Stimulated activated CD4-positive, alpha-beta T cell treated with anti-CD3 and anti-CD28 coated beads, Interleukin-2, amount 100 ng/mL, for 24 hours (primary cell): ENCODE measurements at places on chromosomes 1 and 21.

GRCh38 chr1:203461717-203462116, 13.9 kb upstream of the PRELP start:
- DNase-seq: no peak

DNA sequence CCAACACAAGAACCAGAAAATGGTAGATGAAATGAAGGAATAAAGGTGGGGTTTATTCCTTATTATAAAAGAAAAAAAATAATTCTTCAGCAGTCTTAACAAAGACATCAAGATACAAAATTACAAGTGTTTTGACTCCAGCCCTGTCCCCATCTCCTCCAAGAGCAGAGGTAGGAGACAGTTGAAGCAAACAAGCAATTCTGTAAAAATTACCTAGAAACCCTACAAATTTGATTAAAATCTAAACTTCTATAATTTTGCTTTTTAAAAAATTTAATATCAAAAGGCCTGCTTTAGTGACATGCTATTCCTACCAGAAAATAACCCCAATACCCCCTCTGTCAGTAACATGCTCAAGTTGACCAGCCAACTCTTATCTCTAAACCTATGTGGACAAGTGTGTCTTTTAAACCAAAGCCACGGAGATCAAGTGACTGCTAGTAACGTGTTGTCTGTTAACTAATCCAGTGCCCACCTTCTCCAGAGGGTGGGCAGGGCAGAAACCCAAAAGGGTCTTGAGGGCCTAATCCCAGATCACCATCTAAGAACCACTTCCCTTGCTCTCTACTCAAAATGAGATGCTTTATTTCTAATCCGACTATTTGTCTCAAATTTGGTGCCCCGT, 8.4 kb downstream of the GLUL start:
- DNase-seq: no peak

DNA sequence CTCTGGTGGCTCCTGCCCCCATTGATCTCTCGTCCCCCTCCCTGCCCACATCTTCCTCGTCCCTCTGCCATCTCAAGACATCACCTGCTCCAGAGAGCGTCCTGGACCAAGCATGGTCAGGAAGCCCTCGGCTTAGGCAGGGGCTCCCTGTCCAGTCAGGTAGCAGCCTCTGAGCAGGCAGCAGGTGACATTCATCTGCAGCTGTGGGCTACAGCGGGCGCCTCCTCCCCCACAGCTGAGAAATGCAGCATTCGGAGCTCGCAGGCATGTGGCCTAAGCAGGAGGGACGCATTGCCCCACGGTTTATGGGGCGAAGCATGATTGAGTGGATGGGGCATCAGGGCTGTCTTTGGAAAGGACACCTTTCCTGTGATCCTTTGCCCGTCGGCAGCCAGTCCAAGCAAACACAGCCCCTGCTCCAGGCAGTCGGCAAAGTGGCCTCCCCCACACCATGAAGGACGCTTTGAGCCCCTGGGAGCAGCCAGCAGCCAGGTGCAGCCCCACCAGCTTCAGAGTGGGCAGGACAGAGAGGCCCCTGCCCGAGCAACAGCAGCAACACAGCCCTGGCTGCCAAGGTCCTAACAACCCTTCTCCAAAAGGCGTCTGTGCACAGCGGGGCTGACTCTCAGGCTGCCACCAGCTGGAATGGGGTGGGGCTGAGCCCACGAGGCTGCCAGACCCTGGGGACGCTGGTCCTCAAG, 234.1 kb upstream of the VAMP3 start:
- no peak for DNase-seq

GRCh38 chr1:185445594-185445993, 128.6 kb upstream of the IVNS1ABP start:
- no peak for DNase-seq

DNA sequence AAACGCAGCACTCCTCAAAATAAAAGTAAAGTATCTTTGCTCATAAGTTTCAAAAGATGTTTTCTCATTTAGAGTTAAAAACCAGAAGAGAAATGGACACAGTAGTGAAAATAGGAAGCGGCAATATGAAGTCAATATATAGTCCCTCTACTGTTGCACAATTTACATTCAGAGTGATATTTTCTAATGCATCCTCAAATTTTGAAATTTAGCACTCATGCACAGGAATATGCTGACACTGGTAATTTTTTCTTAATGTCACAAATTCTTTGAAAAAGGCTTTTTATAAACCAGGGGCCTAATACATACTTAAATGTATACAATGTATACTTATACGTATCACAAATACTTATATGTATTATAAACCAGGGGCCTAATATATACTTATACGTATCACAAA, 19.5 kb downstream of the ST7L start:
- no peak for DNase-seq

DNA sequence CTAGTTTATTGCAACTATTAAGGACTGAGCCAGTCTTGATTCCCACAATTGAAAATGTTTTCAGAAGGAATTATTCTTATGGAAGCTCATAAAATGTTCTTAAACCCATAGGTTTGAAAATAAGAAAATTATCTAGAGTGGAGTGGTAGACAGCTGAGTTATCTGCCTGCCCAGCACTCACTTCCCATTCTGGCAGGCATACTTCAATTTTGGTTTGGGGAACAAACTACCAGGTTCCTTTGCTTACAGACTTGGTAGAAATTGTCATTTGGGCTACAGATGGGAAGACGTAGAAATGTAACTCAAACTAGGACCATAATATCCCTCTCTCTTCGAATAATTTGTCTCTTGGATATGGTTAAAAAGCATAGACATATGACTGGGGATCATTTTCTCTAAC, 18.4 kb downstream of the JUN start:
- DNase-seq: no peak

GRCh38 chr1:176843352-176844297, 320.9 kb downstream of the ASTN1 start:
- DNase-seq: peak; percentile 1

DNA sequence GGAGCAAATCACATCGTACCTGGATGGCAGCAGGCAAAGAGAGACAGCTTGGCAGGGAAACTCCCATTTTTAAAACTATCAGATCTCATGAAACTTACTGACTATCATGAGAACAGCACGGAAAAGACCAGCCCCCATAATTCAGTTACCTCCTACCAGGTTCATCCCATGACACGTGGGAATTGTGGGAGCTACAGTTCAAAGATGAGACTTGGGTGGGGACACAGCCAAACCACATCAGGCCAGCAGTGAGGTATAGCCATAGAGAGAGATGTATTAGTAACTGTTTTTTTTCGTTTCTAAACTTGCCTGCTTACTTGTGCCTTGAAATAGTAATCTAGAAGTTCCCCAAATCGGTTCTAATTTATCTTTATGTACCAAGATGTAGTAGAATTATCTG, 48.9 kb downstream of the AK4 start:
- DNase-seq: no peak

- no peak for DNase-seq
Measured at GRCh38 chr1:81998165-81998564, 197.4 kb downstream of the ADGRL2 start.

DNA sequence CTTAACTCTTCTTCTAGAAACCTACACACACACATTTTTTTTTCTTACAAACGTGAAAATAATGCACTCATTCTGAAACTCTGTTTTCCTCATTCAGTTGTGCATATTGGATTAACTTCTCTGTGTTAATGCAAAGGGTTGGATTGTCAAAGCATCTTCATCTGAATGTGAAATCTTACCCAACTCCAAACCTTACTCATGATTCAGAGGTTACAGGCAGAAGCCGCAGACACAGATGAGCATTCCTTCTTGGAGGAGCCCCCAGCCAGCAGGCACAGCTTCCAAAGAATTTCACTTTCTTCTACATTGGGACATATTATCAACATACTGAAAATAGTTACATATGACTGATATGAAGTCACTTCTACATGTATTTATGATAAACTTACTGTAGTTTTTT, 15.7 kb downstream of the PATJ start:
- DNase-seq: no peak

DNA sequence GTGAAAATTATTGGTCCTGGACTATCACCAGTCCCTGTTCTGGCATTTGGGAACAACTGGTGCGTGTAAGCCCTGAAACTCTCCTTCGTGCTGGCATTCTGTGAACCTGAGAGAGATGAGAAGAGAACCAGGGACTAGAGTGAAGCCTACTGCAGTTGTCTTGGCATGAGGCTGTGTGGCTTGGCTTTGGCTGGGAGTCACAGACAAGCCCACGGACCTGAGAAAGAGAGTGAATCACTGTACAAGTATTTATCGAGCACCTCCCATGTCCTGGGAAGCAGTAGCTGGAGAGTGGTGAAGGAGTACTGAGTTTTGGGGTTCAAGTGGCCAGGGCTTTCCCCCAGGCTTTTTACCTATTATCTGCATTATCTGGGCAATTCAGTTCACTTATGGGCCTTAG, 63.3 kb downstream of the FGGY start:
- DNase-seq: no peak

GRCh38 chr1:220892997-220893700, 13.9 kb downstream of the HLX start:
- no peak for DNase-seq

GRCh38 chr21:30336596-30336995, 898 bp downstream of the KRTAP27-1 start:
- no peak for DNase-seq

DNA sequence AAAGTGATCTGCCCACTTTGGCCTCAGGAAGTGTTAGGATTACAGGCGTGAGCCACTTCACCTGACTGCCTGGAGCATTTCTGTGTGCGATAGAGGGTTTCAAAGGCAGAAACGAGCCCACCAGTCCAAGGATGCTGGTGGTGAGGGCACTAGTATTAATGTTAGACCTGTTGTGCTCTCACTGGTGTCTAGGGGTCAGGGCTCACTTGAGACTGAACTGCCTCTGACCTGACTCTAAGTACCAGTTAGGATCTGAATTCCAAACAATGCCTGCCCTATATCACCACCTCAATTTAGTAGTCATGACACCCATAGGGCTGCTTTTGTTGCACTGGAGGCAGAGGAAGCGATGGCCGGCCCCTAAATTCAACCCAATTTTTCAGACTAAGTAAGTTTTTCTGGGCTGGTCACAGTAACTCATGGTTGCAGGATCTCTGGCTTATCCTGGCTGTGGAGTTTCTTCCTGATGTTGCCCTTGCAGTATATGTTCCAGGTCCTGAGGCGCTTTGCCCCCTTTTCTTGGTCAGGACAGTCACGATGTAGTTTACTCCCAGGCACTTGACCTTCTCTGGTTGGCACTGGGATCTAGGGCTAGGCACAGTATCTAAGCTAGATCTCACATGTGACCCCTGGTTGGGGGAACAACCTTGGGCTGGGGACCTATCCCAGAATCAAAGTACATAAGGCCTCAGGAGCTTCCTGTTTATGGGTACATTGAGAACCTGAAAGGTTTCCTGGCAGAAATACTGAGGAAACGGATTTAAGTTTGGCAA, 4.5 kb downstream of the CCDC17 start:
- DNase-seq: no peak

DNA sequence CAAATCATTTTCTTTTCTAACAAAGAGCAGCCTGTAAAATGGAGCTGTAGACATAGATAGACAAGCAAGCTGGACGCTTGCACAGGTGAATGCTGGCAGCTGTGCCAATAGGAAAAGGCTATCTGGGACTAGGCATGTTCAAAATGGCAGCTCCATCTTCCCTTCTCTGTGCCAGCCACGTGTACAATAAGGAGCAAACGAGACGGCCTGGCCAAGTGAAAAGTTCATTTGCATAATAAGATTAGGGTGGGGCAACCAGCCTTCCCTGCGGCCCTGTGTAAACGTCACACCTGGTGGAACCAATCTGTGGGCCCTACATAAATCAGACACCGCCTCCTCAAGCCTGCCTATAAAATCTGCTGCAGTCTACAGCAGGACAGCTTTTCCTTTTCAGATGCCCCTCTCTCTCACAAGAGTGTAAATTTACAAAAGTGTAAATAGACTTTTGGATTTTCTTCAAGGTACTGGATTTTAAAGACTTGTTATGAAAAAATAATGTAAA, 16.6 kb upstream of the EDEM3 start:
- no peak for DNase-seq

DNA sequence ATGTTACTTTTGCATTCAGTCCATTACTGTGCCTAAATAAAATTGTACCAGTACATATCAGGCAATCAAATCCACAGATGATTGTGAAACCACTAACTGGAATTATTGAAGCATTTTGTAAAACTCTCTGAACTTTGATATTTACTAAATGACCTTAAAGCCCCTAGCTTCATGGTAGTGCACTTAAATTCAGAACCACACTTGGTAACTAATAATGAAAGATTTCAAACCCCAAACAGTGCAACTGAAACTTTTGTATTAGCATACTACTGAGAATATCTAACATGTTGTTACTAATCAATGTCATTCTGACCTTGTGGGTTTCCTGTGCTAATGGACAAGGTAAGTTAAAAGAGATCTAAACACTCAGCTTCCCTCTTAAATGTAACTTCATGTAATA, at the start of gene CFHR3:
TSS of gene CFHR3 (plus strand) at position 238 of the 400 bp plus-strand sequence. CDS start at position 285, 47 bp downstream.
- no peak for DNase-seq

DNA sequence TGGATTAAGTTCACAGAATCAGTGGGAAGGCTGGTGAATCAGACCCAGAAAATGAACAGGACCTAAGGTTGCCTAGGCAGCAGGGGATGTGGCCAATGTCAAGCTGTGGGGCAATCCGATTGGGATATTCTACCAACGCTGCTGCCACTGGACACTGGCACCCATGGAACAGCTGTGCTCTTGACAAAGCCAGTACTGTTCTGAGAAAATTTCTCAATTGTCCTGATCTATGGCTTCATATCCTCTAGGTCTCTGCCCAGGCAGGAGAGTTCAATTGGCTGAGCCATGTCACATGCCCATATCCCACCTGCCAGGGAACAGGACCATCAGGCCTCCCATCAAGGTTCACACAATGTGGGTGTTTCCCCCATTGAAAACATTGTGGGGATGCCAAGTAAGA, 6.2 kb downstream of the TACSTD2 start:
- no peak for DNase-seq

DNA sequence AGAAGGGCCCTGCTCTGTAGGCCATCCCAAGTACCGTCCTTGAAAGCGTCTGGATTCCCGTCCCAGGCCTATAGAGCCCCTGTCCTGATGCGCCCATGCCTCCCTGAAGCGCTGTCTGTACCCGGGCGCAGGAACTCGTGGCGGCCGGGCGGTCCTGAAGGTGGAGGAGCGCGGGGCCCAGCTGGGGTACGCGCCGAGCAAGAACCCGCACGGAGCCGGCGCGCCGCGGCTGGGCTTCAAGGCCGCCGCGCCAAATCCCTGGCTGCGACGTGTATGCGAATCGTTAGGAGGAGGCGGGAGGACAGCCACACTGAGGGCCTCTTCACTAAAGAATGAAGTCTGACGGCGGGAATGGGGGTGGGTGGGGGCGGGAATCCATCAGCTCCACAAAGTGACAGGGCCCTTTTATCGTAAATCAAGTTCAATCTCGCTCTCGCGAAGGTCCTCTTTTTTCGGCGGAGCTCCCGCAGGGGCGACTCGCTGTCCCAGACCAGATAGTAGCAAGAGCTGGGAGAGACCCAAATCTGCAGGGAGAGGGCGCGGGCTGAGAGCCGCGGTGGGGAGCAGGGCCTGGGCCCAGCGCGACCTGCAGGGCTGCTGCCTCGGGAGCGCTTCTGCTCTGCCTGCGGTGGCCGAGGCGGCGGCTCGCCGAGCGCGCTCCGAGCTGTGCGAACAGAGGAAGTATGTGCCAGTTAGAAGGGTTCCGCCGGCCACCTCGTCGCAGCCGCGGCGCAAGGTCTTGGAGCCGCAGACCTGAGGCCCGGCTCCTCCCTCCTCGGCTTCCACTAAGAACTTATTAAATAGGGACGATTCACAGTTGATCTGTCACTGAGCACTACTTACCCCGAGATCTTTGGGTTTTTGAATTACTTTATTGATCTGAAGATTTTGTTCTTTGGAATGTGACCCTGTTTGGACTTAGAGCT, 10.4 kb downstream of the BARHL2 start:
- no peak for DNase-seq

GRCh38 chr1:169186106-169186505, 79.6 kb downstream of the ATP1B1 start:
- DNase-seq: no peak

GRCh38 chr1:181014477-181015250, 8.0 kb downstream of the STX6 start:
- DNase-seq: no peak
